CD4-positive, alpha-beta T cell treated with Interleukin-17A for 1 hour (primary cell): ENCODE measurements at places on chromosomes 16 and 17.

GRCh38 chr16:75942936-75943335 lies 216.6 kb upstream of the CPHXL start:
- no peak for DNase-seq

DNA sequence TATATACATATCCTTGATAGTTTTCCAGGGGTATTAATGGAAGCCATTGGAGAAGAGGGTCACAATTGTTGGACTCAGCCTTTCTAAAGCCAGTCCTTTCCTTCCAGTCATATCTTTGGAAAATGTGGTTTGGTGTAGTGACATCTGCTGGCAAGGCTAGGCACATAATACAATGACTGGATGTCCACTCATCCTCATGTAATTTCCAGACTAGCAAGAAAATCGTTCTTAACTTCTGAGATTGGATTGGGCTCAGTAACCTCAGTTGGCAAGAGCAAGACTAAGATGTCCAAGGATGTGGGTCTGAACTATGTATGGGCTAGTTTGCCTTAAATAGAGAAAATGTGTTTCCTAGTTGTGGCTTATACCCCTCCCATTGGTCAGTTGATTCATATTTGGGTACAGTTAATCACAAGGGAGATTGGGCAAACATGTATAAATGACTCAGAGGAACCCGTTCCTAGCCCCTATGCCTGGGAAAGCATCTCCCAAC lies 8.7 kb upstream of the KAT7 start:
- peak; percentile 66 for DNase-seq

DNA sequence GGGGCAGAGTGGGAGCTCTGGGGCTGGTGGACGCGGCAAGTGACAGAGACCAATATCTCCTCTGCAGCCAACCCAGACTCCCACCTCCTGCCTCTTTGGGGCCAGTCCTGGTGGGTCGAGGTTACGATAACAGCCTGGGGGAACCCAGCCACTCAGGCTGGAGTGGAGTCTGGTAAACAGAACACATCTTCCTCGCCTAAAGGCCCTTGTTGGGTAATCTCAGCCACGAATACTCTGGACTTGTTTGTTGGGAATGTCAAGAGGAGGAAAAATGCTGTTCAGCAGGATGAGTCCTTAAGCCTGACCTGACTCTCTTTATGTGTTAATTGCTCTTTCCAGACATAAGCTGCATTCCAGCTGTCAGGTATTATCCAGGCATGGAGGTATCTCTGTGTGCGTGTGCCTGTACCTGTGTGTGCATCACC lies 8.0 kb upstream of the SPNS2 start:
- no peak for DNase-seq

GRCh38 chr16:16158741-16159374 lies 64.4 kb downstream of the ABCC6 start:
- no peak for DNase-seq

DNA sequence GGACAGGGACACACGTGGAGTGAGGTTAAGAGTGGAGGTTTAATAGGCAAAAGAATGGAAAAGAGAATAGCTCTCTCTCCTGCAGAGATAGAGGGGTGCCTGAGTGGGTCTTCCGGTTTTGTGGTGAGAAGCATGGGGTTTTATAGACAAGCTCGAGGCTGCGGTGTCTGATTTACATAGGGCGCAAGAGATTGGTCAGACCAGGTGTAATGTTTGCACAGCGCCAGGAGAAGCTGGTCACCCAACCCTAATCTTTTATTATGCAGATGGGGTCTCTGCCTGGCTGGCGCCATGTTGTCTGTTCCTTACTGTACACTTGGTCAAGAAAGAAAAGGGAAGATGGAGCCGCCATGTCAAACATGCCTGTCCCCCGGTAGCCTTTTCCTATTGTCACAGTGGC lies 44.5 kb upstream of the MLYCD start:
- DNase-seq, result no peak

- DNase-seq, result no peak
Observed at GRCh38 chr17:29699283-29699682, 76.6 kb upstream of the CORO6 start.

GRCh38 chr16:10660950-10661635 lies 33.6 kb downstream of the TEKT5 start:
- DNase-seq, result no peak

- no peak for DNase-seq
Observed at GRCh38 chr17:60463157-60463835, 41.0 kb downstream of the CHCT1 start.

- DNase-seq, result no peak
Observed at GRCh38 chr17:19510903-19511302, 22.8 kb upstream of the SLC47A1 start.

- DNase-seq, result no peak
Observed at GRCh38 chr17:17752821-17753321, 71.6 kb downstream of the RAI1 start.

DNA sequence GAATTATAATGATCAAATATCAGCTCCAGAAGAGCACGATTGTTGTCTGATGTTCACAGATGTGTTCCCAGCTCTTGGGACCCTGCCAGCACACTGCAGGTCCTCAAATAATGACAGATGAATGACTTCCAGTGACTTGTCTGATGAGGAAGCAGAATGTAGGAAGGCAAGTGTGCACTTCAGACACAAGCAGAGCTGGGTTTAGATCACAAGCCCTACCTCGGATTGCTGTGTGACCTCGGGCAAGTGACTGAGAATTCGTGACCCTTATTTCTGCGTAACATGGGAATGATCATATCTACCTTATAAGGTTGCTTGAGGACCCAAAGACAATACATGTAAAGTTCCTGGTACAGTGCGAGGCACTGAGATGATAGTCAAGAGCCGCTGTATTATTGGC lies 182.2 kb downstream of the ABCC12 start:
- DNase-seq, result no peak

DNA sequence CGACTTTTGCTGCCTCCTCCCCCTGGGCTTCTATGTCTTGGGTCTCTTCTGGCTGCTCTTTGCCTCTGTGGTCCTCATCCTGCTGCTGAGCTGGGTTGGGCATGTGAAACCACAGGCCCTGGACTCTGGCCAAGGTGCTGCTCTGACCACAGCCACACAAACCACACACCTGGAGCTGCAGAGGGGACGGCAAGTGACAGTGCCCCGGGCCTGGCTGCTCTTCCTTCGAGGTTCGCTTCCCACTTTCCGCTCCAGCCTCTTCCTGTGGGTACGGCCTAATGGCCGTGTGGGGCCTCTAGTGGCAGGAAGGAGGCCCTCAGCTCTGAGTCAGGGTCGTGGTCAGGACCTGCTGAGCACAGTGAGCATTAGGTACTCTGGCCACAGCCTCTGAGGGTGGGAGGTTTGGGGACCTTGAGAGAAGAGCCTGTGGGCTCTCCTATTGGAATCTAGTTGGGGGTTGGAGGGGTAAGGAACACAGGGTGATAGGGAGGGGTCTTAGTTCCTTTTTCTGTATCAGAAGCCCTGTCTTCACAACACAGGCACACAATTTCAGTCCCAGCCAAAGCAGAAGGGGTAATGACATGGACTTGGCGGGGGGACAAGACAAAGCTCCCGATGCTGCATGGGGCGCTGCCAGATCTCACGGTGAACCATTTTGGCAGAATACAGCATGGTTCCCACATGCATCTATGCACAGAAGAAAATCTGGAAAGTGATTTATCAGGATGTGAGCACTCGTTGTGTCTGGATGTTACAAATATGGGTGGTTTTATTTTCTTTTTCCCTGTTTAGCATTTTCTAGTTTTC lies 2.3 kb downstream of the GP1BA start:
- DNase-seq, result peak; percentile 26

DNA sequence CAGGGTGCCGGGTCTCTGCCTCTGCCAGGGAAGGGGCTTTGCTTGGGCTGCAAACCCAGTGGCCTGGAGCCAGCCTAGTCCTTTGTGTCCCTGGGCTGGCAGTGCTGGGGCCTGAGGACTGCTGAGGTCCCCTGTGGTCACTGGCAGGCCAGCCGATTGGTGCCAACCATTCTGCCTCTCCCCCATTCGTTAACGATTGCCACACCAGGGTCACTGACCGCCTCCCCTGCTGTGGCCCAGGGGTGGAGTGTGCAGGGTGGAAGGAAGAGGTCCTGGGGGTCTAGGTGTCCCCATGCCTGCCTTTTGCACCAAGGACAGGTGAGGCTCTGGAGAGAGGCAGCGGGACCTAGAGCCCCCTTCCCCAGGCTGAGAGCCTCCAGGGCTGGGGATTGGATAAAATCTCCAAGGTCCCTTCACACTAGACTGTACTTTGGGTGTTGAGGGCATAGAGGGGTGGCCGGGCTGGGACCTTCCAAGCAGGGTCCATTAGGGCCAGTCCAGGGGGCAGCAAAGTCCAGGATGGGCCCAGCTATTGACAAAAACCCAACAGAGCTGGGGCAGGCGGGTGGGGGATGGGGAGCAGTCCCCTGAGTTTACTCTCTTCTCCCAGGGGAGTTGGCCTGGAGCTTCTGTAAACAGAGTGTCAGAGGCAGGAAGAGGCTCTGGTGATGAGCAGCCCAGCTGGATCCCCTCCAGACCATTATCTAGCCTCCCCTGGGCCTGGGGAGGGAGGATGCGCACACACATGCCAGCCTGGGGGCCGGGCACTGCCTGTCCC lies 1.1 kb downstream of the VASN start:
- no peak for DNase-seq

DNA sequence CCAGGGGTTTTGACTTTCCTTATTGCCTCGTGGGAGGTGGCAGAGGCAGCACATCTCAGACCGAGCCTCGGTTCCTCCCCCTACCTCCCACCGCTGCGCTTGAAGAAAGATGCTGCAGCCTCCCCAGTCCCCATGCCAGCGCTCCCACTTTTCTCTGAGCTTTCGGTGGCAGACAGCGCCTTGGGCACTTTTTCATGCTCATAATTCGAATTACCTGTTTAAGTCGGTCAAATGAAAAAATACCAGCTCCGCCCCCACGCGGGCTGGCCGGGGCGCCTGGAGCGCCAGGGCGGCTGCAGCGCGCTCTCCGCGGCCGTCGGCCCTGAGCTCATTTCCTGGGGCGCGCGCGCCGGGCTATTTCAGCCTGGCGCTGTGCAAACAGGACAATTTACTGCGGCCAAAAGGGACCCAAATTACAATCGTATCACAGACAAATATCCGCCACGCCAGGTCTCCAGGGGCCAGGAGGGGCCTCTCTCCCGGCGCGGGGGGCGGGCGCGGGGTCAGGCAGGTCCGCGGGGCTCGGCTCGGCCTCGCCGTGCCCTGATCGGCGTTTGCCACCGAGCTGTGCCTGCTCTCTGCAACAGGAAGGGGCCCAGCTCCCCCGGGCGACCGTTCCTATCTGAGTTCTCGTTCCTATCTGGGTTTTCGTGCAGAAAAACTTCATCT lies 45.0 kb downstream of the SOST start:
- no peak for DNase-seq

DNA sequence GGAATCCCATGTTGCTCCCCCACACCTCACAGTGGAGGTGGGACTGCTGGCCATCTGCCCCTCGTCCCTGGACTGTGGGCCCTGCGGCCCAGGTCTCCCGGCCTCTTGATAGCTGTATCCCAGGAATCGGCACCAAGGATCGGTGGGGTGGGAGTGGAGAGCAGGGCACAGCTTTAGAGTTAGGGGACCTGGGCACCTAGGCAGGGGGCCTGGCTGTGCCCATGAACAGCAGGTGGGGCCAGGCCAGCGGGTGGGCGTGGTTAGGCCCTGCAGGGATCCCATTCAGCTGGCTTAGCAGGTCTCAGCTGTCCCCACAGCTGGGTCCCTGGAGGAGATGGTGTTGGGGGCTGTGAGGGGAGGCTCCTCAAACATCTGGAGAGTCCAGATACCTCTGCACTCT lies 49.2 kb downstream of the SREBF1 start:
- no peak for DNase-seq

GRCh38 chr17:77501101-77501566 lies 360.4 kb downstream of the SEC14L1 start:
- DNase-seq, result no peak

GRCh38 chr16:85234310-85235204 lies 122.3 kb upstream of the CIBAR2 start:
- no peak for DNase-seq

GRCh38 chr17:67520916-67521774 lies 144.1 kb downstream of the PITPNC1 start:
- no peak for DNase-seq

DNA sequence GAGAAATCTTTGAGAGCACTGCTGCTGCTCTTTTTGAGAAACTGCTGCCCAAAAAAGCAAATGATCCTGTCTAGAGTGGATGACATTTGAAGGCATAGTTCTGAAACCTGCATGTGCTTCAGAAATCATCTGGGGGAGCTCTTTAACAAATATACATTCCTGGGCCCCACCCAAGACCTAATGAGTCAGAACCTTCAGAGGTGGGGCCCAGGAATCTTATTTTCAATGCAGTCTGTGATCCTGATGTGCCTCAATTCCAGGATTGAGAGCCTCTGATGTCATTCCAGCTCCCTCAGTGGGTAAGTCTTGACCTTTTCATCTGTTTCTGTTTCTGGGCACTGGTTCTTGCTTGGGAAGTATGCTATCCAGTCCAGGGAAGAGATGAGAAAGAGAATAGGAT lies 42.3 kb downstream of the HNF1B start:
- no peak for DNase-seq

GRCh38 chr16:17944345-17944744 lies 392.2 kb downstream of the NPIPA8 start:
- no peak for DNase-seq

DNA sequence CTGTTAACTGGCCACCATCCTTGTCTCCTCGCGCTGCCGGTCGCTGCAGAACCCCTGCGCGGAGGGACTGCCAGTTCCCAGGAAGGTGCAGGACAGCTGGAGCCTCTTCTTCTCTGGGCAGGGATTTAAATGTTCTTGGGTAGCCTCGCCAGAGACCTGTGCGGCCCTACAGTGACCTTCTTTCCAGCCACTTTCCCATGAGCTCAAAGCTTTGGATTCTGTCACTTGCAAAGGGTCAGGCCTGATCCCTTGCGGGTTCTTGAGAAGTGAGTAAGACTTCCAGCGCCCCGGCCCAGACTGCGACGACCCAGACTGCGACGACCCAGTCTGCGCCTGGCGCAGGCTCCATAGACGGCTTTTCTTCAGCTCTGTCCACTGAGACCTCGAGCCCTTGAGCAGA lies 1.4 kb upstream of the SLFN5 start:
- DNase-seq, result no peak

GRCh38 chr17:16439811-16440351 lies 24.5 kb downstream of the TRPV2 start:
- DNase-seq, result peak; percentile 66

GRCh38 chr17:48643697-48644012 lies 17.5 kb upstream of the HOXB9 start:
- DNase-seq, result no peak

GRCh38 chr17:7466639-7467341 lies 12.6 kb downstream of the ZBTB4 start:
- DNase-seq, result no peak
